ENCODE measurements at places on chromosomes 6 and 20. TPM values are rescaled to one million over a fixed set of nuclear protein-coding genes. Genes with fewer than 3 reads are reported as not detected.
A peak's percentile ranks its signal among the peaks of the same experiment; 100 is the strongest.

DNA sequence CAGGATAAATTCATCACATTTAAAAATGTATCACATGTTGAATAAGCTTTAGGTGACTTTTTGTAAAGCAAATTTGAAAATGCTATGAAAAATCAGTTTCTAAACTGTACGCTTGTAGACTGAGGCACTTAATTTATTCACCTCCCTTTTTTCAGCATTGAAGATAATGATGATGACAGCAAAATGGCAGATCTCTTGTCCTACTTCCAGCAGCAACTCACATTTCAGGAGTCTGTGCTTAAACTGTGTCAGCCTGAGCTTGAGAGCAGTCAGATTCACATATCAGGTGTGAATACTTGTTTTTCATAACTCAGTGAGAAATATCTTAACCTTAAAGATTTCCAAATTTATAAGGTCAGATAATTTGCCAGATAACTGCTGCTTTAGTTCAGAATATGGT is 15.6 kb downstream of the FBXO9 start:
- DNase-seq: no peak

Gene ZNF292
- 30.2 TPM for total RNA-seq

Gene ARMH2
- total RNA-seq: not detected

Gene SLC17A1
- total RNA-seq: not detected

GRCh38 chr6:148998704-148999103 is 251.9 kb downstream of the UST start:
- DNase-seq: no peak

DNA sequence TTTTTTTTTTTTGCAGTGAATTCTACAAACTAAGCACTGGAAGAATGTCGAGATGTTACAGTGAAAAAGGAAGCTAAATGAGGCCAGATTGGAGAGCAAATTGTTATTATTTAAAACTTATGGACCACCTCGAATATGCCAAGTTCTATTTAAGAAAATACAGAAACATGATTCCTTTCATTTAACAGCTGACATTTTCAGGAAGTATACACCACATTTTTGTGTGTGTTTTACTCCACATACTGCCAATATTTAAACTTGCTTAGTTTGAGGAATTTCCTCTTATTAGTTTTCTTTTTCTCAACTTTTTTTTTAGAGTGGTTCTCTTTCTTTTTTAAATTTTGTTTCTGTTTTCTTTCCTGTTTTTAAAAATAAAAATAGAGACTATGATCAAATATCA is 37.0 kb upstream of the GCLC start:
- DNase-seq: no peak

GRCh38 chr20:10093087-10093591 is 58.4 kb downstream of the ANKEF1 start:
- no peak for DNase-seq

Gene C6orf52
- total RNA-seq: 3.1 TPM

DNA sequence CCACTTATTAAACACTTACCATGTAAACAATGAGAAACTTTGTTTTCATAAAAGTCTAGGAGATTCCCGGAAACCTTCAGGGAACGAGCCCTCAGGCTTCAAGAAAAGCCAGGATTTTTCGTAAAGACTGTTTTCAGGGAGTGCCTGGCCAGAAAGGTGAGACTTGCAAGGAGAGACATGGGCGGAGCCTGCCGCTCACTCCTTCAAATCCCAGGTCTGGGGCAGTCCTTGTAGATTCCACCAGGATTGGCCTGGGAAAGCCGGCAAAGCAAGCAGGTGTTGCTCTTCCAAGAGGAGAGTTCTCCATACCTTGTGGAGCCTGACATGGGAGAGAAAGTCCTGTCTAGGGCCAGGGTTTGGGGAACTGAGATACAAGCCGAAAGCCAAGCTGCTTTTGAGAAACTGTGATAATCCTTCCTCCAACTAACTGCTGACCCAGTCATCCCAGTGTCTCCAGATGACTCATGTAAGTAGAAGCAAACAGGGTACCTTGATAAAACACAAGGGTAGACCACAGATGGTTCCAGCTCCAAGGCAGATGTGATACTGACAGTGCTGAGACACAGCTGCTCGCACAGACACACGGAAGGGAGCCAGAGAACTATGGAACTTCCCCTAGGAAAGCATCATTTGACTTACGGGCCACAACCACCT is 69.4 kb upstream of the NAA20 start:
- DNase-seq: no peak

GRCh38 chr6:1383729-1384548 is 5.4 kb upstream of the FOXF2 start:
- no peak for DNase-seq

GRCh38 chr20:61929971-61930666 is 135.6 kb downstream of the TAF4 start:
- no peak for DNase-seq

DNA sequence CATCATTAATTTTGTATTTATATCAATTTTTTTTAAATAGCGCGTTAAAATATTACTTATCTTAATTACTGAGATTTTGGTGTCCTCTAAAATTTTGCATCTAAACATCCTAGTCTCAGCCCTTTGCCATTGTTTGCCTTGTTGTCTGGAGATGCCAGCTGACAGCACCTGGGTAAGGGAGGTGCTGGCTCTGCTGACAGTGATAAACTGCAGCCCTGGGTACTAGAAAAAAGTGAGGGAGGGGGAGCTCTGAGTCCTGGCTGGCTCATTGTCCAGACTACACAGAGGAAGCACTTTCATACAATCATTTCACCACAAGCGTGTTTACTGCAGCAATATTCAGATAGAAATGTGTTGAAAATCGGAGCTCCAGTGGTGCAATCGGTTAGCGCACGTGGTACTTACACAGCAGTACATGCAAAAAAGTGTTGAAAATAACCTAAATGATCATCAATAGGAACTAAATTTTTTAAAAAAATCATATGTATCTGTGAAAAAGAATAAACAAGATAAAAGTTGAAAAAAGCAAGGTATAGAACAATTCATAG is 18.5 kb upstream of the UBR2 start:
- no peak for DNase-seq

- no peak for DNase-seq
Observed at GRCh38 chr6:58198301-58198700, 880.9 kb downstream of the PRIM2 start.

GRCh38 chr20:32439132-32439829 is 81.2 kb downstream of the ASXL1 start:
- DNase-seq: no peak

GRCh38 chr20:62246872-62247652 is 8.7 kb downstream of the OSBPL2 start:
- DNase-seq: no peak

Gene BTNL2
- not detected for total RNA-seq

Gene VWA7
- 1.5 TPM for total RNA-seq

DNA sequence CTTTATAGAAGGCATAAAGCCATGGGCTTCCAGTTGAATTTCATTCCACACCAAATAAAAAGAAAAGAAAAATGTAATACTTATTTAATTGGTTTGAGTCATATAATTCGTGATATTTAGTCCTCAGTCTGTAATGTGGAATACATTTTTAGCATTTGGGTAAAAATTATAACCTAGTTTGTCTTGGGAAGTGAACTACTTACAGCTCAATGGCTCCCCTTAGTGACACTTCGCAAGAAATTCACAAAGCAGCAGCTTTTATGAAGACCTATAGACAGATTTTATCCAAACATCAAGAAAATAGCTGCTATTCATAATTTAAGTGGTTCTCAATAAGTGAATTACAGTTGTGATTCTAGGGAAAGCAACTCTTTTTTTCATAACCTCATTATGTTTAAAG is 72.1 kb downstream of the RSPO3 start:
- no peak for DNase-seq

Gene RAB44
- 0.07 TPM for total RNA-seq

GRCh38 chr6:126716032-126716431 is 376.1 kb downstream of the CENPW start:
- no peak for DNase-seq

Gene PTPRT
- not detected for total RNA-seq

- no peak for DNase-seq
Observed at GRCh38 chr6:154901876-154902552, 93.1 kb upstream of the TIAM2 start.

- no peak for DNase-seq
Observed at GRCh38 chr6:77178821-77179220, 284.5 kb downstream of the HTR1B start.

- DNase-seq: peak; percentile 73
Observed at GRCh38 chr20:38043512-38044300, 10.2 kb downstream of the RPRD1B start.

Gene CLIC5
- 3.5 TPM for total RNA-seq

DNA sequence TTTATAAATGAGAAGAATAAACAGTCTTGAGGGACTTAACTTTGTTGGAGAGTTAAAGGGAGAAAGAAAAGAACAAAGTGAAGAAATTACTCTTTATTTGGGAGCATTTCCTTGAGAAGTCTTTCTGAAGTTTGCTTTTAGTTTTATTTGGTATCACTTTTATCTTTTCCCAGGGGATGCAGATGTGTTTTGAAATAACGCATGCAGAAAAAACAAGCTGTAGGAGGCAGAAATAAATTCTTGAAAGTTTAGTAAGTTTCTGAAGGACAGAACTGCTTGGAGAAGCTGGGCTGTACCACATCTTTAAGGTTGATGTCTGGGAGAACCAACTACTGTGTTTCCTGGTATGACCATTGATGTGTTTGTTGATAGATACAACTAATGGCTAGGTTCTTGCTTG is 75.0 kb downstream of the PLCB4 start:
- DNase-seq: no peak

DNA sequence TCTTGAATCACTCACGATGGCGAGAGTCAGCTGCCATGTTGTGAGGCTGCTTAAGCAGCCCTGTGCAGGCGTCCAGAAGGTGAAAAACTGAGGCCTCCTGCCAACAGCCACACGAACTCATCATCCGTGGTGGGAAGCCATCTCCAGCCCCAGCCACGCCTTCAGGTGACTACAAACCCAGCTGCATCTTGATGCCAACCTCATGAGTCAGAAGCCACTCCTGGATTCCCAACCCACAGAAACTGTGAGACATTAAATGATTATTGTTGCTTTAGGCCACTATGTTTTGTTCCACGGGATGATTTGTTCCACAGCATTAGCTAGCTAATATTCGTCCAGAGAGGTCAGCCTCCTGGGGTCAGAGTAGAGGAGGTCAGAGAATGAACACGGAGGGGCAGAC is 80.5 kb downstream of the SNX5 start:
- no peak for DNase-seq

DNA sequence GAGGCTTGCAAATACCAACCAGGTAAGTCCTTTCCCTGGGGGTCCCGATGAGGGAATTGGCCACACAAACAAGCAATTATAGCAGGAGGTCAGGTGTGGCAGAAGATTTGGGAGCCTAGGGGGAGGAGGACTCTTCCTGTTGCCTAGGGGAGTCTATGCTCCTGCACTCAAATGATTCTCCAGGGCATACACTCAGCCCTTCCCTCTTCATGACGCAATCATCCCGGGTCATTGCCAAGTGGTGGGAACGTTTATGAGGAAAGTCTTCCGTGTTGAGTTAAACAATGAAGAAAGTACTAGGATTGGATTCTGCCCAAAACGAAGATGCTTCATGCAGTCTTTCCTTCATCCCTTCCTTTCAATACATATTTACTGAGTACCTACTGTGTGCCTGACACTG is 186.5 kb upstream of the TSHZ2 start:
- no peak for DNase-seq

Gene POU5F1
- 0.68 TPM for total RNA-seq

Gene RALGAPA2
- 35.1 TPM for total RNA-seq

GRCh38 chr6:77332915-77333623 is 130.2 kb downstream of the HTR1B start:
- no peak for DNase-seq

GRCh38 chr6:40312213-40313015 is 274.8 kb downstream of the LRFN2 start:
- no peak for DNase-seq

DNA sequence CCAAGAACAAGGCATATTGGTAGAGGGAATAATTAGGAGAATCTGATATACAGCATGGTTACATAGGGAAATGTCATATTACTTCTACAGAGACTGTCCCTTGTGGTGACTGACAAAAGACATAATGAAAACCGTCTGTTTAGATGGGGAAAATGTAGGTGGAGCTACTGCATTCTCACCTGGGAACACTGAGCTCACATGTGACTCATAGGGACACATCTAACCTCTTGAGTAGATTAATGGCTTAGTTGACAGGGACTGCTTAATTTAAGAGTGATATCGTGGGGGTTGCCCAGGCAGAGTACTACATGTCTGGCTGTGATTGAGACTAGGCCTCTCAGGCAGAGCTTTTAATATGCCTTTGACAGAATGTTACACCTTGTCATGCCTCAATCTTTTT is 235.3 kb upstream of the ZFP64 start:
- DNase-seq: no peak

DNA sequence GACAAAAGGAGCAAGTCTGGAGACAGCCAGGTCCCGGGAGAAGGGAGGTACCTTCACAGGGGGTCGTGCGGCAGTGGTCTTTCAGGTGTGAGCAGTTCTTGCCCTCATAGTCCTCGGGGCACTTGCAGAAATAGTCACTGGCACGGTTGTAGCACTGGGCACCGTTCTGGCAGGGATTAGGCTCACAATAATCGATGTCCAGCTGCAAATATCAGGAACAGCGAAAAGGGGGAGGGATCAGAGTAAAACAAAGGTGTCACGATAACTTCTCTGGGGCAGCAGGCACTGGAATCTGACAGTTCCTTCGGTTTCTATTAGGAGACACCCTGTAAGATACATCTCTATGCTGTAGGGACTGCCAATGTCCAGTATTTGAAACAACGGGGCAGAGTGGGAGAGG is 25.9 kb downstream of the JAG1 start:
- no peak for DNase-seq

- no peak for DNase-seq
Observed at GRCh38 chr6:35673755-35674154, 15.0 kb downstream of the FKBP5 start.

- no peak for DNase-seq
Observed at GRCh38 chr6:158653577-158654354, 3.9 kb downstream of the SYTL3 start.

GRCh38 chr6:170114956-170115855 is 175.7 kb downstream of the DLL1 start:
- no peak for DNase-seq

Gene CYP21A2
- total RNA-seq: not detected

Gene VIP
- total RNA-seq: 6.5 TPM

Measured in kidney epithelial cell (primary cell).